ENCODE measurements at places on chromosomes 12 and 14.

DNA sequence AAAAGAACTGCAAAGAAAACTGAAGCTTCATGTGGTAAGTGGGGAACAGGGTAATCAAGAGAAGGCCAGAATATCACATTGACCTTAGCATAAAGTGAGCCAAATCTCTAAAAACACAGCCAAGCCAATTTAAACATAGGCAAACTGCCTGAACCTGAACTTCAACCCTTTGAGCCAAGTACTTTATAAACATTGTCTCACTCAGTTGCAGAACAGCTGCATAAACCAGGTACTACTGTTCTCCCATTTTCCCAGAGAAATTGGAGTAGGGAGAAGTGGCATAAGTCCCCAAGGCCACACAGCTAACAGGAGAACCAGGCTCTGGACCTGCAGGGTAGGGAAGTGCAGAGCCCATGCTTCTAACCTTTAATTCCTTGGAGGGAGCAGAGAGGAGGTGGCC, 30.4 kb upstream of the FKBP4 start:
- no peak for DNase-seq

DNA sequence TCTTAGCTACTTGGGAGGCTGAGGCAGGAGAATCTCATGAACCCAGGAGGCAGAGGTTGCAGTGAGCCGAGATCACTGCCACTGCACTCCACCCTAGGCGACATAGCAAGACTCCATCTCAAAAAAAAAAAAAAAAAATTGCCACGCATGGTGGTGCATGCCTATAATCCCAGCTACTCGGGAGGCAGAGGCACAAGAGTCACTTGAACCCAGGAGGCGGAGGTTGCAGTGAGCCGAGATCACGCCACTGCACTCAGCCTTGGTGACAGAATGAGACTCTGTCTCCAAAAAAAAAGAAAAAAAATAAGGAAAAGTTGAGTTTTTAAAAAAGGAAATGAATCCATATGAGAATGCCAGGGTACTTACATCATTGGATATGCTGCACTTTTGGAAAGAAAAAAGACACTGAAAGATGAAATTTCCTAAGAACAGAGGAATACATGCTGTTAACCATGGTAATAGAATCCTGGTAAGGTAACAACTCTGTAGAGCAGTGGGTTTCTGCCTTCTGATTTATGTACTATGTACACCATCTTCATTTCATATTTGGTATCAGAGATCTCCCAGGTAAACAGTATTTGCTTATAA, 222.7 kb downstream of the ERC1 start:
- no peak for DNase-seq

DNA sequence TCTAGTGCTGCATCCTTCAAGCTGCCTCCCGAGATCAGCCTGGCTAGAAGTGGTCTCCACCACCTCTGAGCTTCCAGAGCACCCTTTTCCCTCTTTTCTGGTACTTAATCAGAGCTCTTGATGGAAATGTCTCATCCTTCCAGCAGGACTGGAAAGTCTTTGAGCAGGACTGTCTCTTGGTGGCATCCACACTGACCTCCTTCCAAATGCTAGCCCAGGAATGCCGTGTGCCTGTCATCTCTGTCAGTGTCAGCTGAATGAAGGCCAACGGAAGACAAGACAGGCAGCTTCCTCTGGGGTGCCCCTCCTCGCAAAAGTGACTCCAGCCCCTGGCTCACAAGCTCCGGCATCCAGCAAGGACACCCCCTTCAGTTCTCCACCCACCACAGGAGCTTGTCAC, 171.3 kb upstream of the FKBP4 start:
- no peak for DNase-seq

GRCh38 chr12:113958108-113958507, 8.0 kb downstream of the RBM19 start:
- DNase-seq: no peak

DNA sequence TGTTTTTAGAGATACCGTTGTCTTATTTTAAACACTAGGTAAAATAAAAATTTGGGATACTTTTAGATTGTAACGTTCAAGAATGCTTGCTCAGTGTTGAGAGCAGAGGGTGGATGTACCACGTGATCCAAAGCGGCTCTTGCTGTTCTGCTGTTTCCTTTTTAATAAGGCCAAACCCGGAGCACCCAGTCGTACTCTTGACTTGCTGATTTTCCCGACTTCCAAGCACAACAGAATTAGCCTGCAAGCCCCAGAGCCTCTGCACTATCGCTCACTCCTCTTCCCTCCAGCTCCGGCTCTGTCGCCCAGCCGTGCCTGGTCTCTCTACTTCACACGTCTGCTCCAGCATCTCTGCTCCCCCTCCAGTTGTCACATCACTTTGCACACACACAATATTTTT, 77.3 kb downstream of the EMP1 start:
- DNase-seq: no peak

DNA sequence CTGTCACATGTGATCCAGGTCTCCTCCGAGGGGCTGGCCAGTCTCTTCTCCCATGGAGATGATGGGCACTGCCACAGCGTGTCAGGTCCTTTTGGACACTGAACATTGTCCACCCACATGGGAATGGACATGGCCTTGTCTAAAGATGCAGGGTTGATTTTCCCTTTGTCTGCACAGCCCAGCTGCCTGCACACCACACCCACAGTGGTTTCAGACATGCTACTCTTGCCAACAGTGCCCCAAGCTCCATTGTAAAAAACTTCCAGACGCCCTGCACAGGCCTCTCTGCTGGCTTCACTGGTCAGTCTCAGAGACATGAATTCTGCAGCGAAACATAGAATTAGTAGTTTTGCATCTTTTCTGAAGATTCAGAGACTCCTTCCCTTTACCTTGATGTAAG, 18.5 kb downstream of the CD163 start:
- no peak for DNase-seq

DNA sequence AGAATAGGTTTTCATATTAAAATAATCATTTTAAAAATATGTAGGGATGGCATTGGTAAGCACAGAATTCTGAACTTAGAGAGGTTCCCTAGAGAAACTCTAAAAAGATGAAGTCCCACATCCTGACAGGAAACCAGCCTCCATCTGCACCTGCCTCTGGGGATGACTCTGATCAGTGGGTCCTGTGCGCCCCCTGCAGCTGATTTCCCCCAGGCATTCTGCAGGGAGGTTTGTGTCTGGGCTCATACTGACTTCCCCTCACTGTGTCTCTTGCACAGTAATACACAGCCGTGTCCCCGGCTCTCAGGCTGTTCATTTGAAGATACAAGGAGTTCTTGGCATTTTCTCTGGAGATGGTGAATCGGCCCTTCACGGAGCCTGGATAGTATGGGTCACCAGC, 602.9 kb downstream of the TMEM121 start:
- DNase-seq: no peak

GRCh38 chr12:11412731-11413130, 17.4 kb upstream of the PRB2 start:
- no peak for DNase-seq

GRCh38 chr14:71362282-71362681, 455.0 kb downstream of the PCNX1 start:
- no peak for DNase-seq

DNA sequence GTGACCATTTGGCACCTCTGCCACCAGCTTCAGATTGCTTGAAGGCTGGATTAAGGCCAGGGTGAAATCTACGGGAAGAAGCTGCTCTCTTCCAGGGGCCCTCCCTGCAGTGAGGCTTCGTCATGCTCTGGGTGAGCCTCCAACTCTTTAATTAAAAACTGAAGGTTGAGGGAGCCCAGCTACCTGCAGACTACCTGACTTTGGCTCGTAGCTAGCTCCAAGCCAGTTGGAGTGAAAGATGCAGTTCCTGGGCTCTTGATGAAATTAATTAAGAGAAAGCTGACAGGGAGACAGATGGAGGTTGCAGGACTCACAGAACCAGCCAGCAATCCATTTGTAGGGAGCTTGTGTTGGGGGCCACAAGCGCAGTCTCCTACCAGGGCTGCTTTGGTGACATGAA, 168.5 kb upstream of the SFSWAP start:
- no peak for DNase-seq

DNA sequence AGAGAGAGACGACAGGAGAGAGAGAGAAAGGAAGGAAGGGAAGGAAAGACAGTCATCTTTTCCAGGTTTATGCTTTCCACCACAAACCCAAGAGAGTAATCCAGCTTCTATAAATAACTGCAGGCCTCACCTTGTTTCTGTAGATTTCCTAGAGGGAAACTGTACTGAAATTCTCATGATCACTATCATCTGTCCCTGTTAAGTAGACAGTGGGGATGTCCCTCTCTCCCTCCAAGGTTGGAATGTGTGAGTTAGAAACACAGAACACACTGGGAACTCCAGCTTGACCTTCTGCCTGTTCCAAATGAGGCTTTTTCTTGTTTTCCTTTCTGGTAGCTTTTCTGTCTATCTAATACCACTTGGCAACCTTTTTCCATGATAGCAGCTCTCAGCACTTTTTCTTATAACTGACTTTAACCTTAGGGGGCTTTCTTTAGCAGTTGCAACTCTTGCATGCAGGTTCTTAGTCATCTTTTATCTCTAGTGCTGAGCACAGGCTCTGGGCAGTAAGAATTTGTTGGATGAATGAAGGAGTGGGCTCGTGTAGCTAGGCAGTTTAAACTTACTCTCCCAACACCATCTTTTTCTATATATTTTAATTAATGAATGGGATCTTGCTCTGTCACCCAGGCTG, 22.8 kb upstream of the FBXO33 start:
- DNase-seq: no peak

DNA sequence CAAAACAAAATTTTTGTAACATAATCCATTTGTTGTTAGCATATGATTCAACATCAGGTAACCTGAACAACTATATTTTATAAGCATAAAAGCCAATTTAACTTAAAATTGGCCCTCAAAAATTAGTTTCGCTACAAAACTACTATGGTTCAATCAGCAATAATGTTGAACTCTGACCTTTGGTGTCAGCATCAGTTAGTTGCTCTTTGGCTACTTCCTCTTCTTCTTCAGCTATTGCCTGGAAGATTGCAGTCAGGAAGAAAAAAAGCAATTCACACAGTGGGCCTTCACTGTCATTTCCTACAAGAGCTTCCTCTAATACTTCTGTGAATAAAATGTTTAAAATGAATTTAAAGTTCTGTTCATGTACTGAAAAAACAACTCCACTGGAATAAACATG, 78.2 kb upstream of the CFL2 start:
- no peak for DNase-seq

DNA sequence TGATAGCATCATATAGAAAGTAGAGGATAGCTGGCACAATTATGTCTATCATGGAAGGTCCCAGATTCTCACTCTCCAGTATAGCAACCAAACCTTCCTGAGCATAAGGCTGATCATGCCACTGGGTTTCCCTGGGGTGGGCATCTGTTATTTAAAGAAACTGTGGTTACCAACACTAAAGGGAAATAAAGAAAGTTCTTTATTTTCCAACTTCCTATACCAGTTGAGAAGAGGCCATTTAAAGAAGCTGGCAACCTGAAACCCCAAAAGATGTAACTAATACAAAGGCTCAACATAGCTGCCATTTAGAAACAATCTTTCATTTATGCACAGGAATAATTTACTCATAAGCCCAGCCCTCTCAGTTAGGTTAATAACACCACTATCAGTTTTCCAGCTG, 3.1 kb downstream of the BCAT1 start:
- DNase-seq: no peak

DNA sequence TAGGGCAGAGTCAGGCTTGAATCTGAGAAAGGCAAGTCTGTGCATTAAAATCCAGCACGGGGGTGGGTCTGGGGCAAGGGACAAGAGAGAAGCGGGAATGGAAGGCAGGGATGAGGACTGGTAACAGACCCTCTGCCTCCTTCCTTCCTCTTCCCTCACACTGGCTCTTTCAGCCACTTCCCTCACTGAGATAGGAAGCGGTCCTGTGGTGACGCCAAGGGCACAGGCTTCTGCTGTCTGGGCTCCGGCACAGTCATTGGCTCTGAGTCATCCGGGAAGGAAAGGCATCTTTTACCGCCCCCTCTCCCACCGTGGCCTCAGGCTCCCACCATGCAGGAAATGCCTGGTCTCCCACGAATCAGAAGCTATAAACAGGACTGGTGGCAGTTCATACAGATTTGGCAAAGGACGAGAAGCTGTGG, 70.2 kb downstream of the ETV6 start:
- peak; percentile 77 for DNase-seq

GRCh38 chr12:92226071-92226661, 80.5 kb upstream of the BTG1 start:
- no peak for DNase-seq

- DNase-seq: peak; percentile 74
These were observed 92.9 kb downstream of the TMEM30B start for GRCh38 chr14:61188196-61188595.

DNA sequence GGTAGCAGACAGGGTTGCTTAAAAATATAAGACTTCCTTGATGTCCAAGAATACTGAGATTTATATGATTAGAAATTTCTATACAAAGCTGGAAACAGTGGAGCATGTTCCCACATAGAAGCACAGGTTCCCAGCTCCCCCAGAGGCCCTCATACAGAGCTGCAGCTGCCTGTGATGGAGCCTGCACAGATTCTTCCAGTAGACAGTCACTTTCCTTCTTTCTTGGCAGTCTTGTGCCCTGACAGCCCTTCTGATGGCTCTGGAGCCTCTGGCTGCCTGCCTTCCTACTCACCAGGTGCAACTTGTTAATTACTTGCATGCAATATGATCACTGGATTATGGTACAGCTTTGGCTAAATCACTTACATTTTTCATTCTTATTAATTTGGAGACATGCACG, 44.4 kb downstream of the BICD1 start:
- DNase-seq: no peak

DNA sequence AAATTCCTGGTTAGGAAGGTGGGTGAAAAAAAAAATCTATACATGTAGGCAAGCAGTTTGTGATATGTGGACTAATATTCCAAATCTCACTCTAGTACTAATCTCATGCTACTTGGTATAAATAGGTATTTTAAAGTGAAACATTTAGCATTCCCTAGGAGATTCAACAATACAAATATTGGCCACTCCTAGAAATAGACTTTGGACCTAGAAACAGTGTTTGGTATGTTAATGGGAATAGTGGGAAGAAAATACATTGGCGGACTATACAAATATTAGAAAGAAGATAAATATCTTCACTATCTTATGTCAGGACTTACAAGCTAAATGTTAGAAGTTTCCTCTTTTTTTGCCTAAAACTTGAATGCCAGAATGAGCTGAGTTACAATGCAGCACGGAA, 28.2 kb downstream of the HIGD1C start:
- no peak for DNase-seq

- DNase-seq: no peak
These were observed 200.5 kb upstream of the GRIP1 start for GRCh38 chr12:66879409-66879808.

DNA sequence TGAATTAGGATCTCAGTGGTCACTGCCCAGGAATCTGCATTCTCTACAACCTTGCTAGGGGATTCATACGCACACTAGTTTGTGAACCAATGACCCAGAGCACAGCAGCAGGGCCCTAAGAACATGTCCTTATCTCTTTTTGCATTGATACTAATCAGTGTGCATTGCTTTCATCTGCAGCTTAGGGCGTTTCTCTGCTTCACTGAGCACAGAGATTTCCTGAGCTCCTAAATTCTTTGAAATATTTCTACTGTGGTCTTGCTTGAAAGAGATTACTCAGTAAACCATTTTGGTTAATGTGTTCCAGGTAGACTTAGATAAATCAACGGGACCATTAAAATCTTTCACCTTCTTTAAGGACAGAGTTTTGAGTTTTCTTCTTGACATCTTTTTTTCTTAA, 351.3 kb upstream of the KITLG start:
- DNase-seq: no peak

Measured in Right ventricle myocardium inferior (tissue), 1 donor.